ENCODE measurements at places on chromosomes 12 and 14. TPM values are rescaled to one million over a fixed set of nuclear protein-coding genes. Genes with fewer than 3 reads are reported as not detected.

The PCNX1 gene
- total RNA-seq: 73.2 TPM

The SRGAP1 gene
- total RNA-seq: 5.4 TPM

- no peak for DNase-seq
- no peak overlapping the region for H3K27ac ChIP-seq
- H3K4me3 ChIP-seq: no peak overlapping the region
- H3K36me3 ChIP-seq: no peaks in the 10 kb centered on the region
- H3K27me3 ChIP-seq: no peaks in the 10 kb centered on the region
These were observed 163.5 kb downstream of the AACS start for GRCh38 chr12:125228519-125229260.

- no peak overlapping the region for H3K4me3 ChIP-seq
- no peak overlapping the region for H3K27ac ChIP-seq
- H3K4me1 ChIP-seq: peaks cover 5% of the 10 kb centered on the region
- no peaks in the 10 kb centered on the region for H3K27me3 ChIP-seq
These were observed 56.1 kb downstream of the EMP1 start for GRCh38 chr12:13252616-13253015.

DNA sequence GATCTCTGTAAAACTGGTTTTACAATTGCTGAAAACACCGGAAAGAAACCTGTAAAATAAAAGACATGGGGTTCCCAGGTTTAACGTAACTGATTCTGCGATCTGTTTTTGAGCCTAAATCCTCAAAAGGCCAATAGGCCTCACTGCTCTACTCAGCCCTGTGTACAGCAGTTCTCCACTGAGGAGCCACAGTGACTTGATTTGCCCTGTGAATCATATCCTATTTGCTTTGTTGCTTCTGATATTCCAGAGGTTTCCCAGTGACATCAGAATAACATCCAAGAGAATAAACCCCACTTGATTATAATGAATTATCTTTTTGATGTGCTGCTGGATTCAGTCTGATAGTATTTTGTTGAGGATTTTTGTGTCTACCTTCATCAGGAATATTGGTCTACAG is 27.5 kb downstream of the MDM1 start:
- peaks cover 6% of the 10 kb centered on the region for H3K4me1 ChIP-seq
- H3K4me3 ChIP-seq: no peak overlapping the region
- peaks cover under 1% of the 10 kb centered on the region for H3K36me3 ChIP-seq
- peak overlapping the region; percentile 4 for H3K27ac ChIP-seq
- no peak for DNase-seq
- H3K27me3 ChIP-seq: no peaks in the 10 kb centered on the region
